BJ (cell line): ENCODE measurements at places on chromosomes 13 and 19.

- no peak for DNase-seq
Observed at GRCh38 chr13:84263354-84264069, 381.2 kb upstream of the SLITRK1 start.

DNA sequence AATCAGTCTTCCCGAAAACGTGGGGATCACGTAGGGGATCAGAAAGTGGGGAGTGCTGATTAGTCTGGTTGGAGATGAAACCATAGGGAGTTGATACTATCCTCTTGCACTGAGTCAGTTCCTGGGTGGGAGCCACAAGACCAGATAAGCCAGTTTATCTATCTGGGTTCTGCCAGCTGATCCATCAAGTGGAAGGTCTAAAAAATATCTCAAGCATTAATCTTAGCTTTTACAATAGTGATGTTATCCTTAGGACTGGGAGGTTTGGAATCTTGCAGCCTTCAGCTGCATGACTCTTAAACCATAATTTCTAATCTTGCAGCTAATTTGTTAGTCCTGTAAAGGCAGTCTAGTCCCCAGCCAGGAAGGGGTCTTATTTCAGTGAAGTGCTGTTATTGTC lies 2474.2 kb downstream of the PCDH9 start:
- no peak for DNase-seq

DNA sequence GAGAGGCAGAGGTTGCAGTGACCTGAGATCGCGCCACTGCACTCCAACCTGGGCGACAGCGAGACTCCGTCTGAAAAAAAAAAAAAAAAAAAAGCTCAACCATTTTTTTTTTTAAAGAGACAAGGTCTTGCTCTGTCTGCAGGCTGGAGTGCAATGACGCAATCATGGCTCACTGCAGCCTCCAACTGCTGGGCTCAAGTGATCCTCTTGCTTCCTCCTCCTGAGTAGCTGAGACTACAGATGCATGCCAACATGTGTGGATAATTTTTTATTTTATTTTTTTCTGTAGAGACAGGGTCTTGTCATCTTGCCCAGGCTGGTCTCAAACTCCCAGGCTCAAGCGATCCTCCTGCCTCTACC lies 10.3 kb downstream of the EHD2 start:
- peak; percentile 74 for DNase-seq

DNA sequence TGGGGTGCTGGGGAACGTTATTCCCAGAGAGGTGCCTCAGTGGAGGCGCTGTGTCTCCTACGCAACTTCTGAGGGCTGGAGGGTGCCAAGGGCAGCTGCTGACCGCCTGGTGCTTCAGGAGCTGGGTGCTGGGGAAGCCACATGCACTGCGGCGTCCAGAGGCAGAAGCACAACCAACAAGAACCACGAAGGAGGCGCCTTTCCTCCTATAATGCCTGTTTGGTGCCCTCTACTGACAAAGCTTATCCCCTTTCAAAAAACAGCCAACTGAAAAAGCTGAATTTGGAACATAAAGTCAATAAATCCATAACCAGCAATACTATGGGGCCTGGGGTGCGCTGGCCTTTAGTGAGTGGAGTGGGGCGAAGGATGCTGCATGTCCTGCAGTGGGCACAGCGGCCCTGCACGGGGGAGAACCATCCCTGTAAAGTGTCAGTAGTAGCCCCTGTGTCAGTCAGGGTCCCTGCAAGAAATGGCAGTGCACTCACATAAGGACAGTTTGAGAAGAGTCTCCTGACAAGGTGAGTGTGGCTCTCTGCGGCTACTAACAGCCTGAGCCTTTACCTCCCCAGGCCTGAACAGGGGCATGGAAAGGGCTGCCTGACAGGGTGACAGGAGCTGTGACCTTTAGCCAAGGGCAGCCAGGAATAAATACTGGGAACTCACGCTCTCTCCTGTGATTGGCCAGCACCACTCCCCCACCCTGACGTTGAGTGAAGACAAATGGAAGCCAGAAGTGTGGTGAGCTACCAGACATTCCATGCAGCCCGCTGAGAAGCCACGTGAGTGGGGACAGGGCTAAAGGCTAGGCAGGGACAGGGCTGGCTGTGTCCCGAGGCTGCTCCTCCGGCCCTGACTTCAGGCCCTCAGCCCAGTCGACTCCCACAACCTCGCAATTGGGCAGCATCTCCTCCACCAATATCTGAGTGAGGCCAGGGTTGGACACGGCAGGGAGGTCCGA lies 4.5 kb upstream of the B3GNT8 start:
- no peak for DNase-seq

DNA sequence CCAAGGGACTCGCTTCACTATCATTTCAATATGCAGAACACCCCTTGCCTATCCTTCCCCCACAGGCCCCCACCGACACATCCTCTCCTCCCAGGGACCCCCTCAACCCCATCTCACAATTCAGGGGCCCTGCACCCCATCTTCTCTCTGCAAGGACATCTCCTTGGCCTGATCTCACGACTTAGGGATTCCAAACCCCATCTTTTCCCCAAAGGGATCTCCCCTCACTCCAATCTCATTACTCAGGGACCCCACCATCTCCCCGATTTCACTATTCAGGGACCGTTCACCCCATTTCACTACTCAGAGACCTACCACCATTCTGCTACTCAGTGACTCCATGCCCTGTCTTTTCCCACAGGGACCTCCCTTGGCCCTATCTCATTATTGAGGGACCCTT lies 1.4 kb downstream of the MAP2K2 start:
- no peak for DNase-seq

GRCh38 chr13:59356607-59357006 lies 807.1 kb downstream of the DIAPH3 start:
- no peak for DNase-seq

GRCh38 chr13:40334031-40334430 lies 332.4 kb downstream of the FOXO1 start:
- no peak for DNase-seq

GRCh38 chr13:113669755-113670341 lies 2.8 kb downstream of the GRK1 start:
- DNase-seq: no peak

DNA sequence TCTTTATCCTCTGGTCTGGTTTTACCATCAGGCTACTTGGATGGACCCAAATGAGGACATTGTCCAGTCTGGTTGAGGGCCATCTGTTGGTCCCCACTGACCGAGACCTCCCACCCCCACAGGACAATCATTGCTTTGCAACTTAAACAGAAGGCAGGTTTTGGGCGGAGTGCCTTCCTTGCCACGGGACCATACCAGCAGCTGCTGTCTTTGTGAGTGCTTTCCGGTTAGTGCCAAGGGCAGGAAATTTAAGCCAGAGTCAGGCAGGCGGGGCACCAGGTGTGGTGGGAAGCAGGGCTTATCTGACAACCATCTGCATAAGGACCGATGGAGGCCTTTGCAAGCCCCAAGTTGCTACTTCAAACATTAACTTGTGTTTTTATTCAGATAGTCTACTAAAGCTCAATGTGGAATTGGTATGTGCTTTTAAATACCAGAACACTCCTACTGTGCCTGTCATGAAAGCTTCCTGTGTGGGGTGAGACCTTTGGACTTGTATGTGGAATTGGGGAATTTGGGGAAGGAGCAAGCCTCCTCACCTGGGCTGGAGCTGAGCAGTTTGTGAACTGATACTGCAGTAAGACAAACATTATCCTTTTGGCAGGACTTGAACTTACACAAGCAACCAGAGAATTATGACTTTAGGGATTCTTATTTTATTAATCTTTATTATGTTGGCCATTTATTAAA lies 39.3 kb upstream of the UBE2L5 start:
- no peak for DNase-seq

DNA sequence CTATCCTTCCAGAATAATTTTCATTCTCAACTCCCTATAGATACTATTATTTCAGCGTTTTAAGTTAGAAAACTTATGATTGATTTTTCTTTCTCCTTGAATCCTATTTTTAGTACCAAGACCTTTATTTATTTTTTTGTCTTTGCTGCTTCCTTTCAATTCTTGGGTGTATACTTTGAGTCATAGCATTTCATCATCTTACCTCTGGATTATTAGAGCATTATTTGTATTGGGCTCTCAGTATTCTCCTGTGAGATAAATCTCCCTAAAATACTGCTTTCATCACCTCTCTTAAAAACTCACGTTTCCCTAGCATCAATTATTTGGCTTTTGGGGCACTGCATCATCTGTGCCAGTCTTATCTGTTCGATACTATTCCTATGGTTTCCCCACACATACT lies 222.8 kb downstream of the POSTN start:
- no peak for DNase-seq

DNA sequence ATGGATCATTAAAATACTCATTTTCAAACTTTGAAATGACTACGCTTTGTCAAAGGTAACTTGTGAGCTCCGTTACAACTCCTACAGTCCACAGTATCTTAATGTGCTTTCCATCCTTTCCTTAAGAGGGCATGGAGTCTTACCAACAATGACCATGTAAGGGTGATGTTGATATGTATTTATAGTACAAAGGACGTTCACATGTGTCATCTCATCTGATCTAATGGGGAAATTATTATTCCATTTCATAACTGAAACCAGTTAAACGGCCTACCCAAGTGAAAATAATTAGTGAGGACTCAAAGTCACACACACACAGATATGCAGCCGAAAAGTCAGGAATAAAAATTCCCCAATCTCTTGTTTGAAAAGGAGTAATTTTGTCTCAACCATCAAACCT lies 9.6 kb downstream of the USP12 start:
- no peak for DNase-seq

DNA sequence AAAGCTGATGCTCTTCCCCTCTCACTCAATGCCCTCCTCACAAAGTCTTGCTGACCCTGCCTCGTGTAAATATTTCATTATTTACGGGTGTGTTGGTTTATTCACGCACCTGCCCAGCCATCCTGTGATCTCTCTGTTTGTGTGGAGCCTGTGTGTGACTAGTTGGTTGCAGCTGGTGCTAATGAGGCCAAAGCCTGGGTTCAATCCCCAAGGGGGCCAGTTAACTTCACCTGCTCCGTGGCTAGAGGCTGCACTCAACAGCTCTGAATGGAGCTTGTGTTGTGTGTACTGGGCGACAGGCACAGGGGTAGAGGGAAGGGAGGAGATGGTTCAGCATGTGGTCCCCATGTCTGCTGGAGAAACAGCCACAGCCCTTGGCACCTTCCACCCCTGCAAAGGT lies 109.5 kb downstream of the DNAJC15 start:
- DNase-seq: no peak

DNA sequence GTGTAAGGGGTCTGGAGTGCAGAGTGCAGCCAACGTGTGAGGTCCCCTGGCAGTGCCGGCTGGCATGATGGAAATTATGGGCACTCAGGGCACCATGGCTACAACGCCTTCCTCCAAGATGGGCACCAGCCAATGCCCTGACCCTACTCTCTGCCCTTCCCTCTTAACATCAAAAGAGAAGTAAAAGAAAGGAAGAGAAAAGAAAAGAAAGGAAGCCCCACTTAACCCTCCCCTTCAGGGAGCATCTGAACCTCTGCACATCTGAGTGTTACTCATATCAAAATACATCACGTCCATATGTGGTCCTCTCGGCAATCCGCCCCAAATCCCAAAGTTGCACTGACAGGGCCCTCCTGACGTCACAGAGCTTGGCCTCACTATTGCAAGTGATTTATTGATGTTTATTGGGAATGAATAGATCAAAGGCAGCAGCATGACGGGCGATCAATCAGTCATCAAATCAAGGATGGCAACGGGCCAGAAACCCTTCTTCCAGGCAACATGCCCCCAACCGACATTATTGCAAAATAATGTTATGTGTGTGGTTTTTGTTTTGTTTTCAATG lies 1.3 kb downstream of the TSHZ3 start:
- DNase-seq: no peak

- no peak for DNase-seq
Observed at GRCh38 chr13:51330791-51331190, 8.7 kb upstream of the SERPINE3 start.

DNA sequence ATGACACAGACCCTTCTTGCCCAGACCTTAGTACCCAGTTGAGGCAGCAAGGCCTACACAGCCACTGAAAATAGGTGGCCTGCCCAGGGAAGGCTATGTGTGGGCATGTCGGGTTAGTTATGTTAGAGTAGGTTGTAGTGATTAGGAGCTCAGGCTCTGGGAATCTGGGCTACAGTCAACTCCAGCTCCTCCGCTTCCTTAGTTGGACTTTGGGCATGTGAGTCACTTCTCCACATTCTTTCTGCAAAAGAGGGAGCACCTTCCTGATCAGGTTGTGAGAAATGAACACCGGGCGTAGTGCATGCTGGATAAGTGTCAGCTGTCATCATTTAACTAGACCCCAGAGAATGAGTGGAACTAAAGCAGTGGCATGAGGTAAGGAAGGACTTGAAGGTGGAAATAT lies 64.8 kb downstream of the ARHGAP35 start:
- DNase-seq: no peak

DNA sequence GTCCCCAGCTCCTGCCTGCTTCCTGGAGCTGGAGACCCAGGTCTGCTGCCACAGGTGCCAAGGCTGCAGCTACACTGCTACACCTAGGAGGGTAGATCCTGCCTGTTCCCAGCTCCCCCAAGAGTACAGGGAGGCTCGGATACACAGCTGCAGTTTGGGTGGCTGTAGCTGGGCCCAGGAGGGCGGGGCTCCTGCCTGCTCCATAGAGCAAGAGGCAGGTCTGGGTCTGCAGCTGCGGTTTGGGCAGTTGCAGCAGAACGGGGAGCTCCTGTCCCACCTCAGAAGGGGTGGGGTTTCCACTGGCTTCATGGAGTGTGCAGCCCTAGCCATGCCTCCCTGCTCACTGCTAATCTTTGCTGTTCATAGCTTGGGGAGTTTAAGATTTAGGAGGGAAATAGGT lies 199.0 kb downstream of the NUFIP1 start:
- no peak for DNase-seq

DNA sequence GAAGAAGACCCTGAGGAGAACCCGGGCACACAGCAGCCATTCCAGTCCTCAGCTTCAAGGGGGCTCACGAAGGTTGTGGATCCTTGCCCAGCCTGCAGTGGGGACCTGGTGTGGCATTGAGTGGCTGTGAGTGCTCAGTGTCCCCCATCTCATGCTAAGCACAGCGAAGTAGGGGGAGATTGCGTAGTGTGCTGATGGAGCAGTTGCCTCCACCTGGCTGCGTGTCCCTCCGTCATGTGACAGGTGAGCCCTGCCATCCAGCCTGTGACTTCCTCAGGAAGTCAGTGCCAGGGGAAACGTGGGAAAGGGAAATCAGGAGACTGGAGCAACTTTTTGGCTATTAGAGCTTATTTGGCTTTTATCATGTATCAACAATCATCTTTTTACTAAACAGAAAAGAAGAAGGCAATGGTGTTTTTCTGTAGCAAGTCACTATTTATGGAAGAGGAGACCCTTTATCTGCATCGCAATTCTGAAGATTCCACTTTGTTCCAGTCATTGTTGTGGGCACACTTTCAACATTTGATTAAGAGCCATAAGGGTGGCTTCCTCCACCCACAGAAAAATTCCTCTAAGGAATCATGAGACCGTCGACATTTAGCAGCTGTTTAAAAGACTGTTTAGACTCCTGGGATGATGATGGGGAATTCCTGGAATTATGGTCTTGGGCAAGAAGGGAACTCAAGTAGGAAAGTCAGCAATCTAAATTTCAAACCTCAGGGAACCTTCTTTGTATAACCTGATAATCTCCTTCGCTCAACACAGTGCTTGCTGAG lies 126.8 kb upstream of the SPATA13 start:
- peak; percentile 59 for DNase-seq
